ENCODE measurements at places on chromosomes 3 and 15. TPM values are rescaled to one million over a fixed set of nuclear protein-coding genes. Genes with fewer than 3 reads are reported as not detected.

GRCh38 chr15:42286445-42287029 is 13.3 kb upstream of the TMEM87A start:
- DNase-seq: no peak

GRCh38 chr15:95192923-95193322 is 961.6 kb downstream of the MCTP2 start:
- DNase-seq: no peak

The STAC gene
- 0.28 TPM for total RNA-seq

The UBAP1L gene
- total RNA-seq: 2.9 TPM

The P2RY14 gene
- 5.8 TPM for total RNA-seq

DNA sequence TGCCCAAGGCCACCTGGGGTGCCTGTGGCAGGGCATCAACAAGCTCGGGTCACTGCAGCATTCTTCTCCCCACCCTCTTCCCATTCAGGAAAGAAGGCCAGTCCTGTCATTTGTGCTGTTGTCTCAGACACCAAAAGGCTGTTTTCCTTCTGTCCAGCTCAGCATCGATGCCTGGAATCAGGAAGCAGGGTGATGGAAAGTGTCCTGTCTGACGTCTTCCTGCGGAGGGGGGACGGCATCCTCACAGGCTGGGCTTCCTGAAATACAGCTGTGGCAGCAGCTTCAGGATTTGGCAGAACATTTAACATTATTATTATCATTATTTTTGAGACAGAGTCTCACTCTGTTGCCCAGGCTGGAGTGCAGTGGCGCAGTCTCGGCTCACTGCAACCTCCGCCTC is 33.0 kb upstream of the ANKDD1A start:
- DNase-seq: no peak

DNA sequence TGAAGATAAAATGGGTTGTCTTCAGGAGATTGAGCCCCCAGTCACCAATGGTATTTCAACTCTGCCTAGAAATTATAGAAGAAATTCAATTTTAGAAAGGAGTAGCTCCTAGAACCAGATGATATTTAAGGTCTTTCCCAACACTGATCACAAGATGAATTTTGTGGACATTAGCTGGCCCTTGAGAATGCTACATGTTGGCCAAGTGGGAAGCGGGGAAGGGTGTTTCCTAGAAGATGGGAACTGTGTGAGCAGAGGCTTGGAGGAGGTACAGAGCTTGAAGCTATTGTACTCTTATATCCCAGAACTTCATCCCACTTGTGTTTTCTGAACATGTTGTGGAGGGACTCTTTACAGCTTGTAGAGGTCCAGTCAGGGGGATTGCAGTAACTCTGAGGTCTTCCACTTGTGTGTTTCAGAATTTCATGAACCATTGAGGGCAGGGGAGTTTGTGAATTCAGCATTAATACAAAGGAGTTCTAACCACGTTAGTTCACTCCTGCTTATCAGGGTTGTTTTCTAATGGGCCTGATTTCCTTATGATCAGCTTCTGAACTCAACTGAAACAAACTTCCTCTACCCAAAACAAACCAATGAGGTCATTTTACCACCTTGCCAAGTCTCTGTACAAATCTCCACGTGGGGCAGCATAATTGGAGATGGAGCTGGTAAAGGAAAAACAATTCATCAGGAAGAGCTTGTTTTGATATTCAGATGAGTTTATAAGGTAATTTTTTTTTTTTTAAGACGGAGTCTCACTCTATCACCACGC is 152.6 kb upstream of the TPM1 start:
- DNase-seq: no peak
